NCI-H1417 treated with DMSO at 0.1 percent for 48 hours (cell line): ENCODE measurements at places on chromosomes 16 and 17.

DNA sequence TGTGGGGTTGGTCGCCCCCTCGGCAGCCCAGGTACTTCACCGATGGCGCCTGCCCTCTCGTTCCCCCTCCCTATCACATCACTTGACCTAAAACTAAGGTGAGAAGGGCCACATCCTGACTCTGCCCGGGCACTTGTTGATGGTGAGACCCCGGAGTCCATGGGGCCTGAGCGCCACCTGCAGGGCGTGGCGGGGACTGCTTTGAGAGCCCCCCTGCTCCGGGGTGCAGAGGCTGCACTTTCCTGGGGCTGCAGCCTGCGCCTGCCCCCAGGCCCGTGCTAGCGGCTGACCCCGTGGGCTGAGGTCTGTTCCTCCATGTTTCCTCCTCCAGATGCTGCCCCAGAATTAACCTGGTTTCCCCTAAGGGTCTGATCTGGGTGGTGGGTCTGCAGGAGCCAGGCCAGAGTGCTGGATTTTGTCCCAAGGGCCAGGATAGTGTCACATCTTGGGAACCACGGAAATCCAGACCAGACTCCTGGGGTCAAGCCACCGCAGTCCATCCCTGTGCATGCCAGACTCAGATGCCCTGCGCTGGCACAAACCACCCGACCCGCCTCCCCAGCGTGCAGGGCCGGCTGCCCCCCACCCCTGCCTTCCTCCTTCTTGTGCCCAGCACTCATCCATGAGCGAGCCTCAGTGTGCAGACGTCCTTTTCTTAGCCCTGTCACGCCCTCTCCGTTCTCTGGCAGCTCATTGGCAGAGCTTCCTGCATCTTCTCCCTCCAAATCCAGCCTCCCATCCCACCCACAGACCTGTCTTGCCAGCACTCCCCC lies 2.7 kb downstream of the NDUFAF8 start:
- no peak for DNase-seq

GRCh38 chr17:36938566-36939051 lies 1.3 kb downstream of the LHX1 start:
- no peak for DNase-seq

DNA sequence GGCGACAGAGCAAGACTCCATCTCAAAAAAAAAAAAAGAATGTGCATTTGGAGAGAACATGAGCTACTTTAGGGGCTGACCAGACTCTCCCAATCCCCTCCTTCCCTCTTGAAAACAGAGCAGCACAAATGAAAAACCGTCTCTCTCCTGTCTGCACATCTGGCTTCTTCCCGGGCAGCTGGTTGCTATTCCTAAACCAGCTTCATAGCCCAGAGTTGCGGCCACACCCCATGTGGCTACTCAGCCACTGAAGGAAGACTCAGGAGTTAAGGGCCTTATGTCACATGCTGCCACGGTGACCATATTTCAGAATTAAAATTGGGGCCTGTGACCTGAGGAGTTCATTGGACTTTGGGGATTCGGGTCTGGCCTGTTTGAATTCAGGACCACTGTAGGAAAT lies 48.3 kb downstream of the KATNIP start:
- DNase-seq, result no peak

DNA sequence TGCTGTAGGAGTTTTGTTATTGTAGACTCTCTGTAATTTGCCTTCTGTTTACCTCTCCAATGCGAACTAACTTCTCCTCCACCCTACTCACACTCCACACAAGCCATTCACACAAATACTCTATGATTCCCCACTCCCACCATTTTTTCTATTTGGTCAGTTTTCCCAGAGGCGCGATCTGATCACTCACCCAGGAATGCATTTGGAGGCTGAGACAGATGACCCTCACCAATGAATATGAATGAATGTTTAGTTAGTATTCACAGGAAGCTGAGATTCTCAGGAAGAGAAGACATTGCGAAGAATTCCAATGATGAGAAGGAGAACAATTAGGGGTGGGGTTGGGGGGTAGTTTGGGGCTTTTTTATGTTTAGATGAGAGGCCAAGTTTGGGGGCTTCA lies 10.5 kb upstream of the ANKFN1 start:
- no peak for DNase-seq

DNA sequence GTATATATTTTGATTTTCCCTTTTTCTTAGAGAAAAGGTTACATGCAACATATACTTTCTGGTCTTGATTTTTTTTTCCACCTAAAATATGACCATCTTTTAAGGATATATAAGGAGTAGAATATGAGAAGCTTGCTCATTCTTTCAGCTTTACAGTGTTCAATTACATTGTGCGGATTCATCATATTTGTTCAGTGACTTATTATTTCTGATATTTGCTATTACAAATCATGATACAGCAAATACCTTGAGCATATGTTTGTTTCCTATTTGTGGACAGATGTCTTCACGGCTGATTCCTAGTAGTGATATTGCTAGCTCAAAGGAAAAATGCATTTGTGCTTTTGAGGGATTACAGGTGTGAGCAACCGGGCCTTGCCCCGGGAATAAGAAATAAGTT lies 18.1 kb downstream of the KATNIP start:
- DNase-seq, result no peak

DNA sequence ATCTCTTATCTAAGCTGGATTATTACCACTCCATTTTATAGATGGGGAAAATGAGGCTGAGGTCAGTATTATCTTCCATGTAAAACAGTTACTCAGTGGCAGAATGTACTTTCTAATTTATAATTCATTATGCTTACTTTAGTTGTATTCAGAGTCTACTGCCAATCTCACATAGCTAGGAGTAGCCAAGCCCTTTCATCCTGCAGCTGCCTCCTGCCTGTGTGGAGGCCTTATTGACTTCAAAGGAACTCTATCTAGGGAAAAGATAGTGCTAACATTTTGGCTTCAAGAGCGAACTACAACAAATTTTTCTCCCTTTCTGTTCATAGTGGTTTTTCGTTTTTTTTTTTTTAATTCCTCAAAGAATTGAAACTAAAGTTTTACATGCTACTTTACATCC lies 12.9 kb downstream of the RPGRIP1L start:
- no peak for DNase-seq

- DNase-seq, result no peak
Observed at GRCh38 chr16:11561454-11561805, 25.3 kb downstream of the LITAF start.

GRCh38 chr16:80029761-80030481 lies 429.4 kb upstream of the MAF start:
- no peak for DNase-seq

DNA sequence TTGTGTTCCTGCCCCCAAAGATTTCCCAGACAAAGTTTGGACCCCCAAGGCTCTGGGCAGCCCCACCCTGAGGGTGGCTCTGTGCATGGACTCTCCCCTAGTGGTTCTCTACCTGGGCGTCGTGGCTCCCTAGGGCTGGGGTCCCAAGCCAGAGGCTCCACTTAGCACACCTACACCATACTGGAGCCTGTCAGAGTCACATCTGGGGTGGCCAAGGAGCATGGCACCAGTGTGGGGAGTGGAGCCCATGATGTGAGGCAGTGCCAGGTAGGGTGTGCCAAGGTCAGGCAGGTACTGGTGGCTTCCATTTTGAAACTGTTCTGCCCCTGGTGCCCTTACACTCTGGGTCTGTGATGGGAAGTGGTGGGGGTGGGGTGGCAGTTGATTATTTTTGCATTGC lies 109.9 kb upstream of the GNAO1 start:
- DNase-seq, result no peak

- DNase-seq, result no peak
Observed at GRCh38 chr17:56347639-56348038, 194.4 kb downstream of the ANKFN1 start.
